Caco-2 (cell line): ENCODE measurements at places on chromosomes 6 and 20. TPM values are rescaled to one million over a fixed set of nuclear protein-coding genes. Genes with fewer than 3 reads are reported as not detected.

GRCh38 chr6:129073691-129074395 is 190.9 kb downstream of the LAMA2 start:
- DNase-seq, result no peak

LPA gene
- total RNA-seq, result not detected in 2 replicates

GRCh38 chr6:149899486-149899885 is 1.6 kb upstream of the RAET1E start:
- no peak for DNase-seq

GRCh38 chr20:59165891-59166709 is 2.5 kb downstream of the ZNF831 start:
- DNase-seq, result no peak

SLC17A3 gene
- total RNA-seq, result not detected in 2 replicates

HLA-DMA gene
- total RNA-seq, result 1.6 and 2.1 TPM in 2 replicates

DNA sequence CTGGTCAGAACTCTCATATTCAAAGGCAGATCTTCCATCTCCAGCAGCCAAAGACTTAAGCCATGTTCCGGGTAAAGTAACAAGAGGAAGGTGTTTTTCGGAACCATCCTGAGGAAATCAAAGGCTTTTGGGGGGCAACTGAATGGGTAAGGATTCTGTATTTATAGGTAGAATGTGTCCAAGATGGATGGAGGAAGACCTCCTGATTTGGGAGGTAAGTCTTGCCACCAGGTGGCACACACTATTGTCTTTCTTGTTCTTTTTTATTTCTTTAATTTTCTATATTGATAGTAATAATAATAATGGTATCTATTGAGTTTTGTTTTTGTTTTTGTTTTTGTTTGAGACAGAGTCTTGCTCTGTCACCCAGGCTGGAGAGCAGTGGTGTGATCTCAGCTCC is 53.0 kb upstream of the UBR2 start:
- no peak for DNase-seq

DNA sequence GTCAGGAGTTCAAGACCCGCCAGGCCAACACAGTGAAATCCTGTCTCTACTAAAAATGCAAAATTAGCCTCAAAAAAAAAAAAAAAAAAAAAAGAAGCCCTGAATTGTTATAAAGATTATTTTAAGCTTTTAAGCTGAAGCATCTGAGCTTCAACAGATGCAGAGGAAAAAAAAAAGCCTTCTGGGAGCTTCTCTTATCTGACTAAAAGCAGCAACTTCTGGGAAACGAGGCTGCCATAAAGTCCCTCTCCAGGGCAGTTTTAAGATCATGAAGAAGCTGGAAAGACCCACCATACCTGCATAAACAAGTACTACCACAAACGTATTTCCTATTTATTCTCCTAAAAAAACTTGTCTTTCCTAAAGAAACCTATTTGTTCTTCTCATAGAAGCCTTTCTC is 3.6 kb downstream of the SERINC3 start:
- no peak for DNase-seq

GRCh38 chr6:56756791-56757587 is 114.3 kb upstream of the DST start:
- DNase-seq, result no peak

HTR1E gene
- not detected in 2 replicates for total RNA-seq

- no peak for DNase-seq
Measured at GRCh38 chr6:137223370-137224131, 4.4 kb upstream of the IFNGR1 start.

GRCh38 chr20:59013031-59013951 is 5.9 kb upstream of the TUBB1 start:
- no peak for DNase-seq

- DNase-seq, result no peak
Measured at GRCh38 chr20:21302664-21303060, 469 bp upstream of the XRN2 start.

OPN5 gene
- not detected in 2 replicates for total RNA-seq

- no peak for DNase-seq
Measured at GRCh38 chr6:97437087-97437486, 154.1 kb upstream of the MMS22L start.

- DNase-seq, result no peak
Measured at GRCh38 chr20:10388597-10388996, 45.4 kb downstream of the MKKS start.

- DNase-seq, result peak; percentile 25
Measured at GRCh38 chr20:41446456-41446855, 79.8 kb upstream of the EMILIN3 start.

ROS1 gene
- 0.16 TPM in 1 of 2 replicates, not detected in the other for total RNA-seq

- DNase-seq, result no peak
Measured at GRCh38 chr20:34829191-34829590, 3.7 kb upstream of the NCOA6 start.

SLCO4A1 gene
- total RNA-seq, result 18.7 and 23.6 TPM in 2 replicates

DNA sequence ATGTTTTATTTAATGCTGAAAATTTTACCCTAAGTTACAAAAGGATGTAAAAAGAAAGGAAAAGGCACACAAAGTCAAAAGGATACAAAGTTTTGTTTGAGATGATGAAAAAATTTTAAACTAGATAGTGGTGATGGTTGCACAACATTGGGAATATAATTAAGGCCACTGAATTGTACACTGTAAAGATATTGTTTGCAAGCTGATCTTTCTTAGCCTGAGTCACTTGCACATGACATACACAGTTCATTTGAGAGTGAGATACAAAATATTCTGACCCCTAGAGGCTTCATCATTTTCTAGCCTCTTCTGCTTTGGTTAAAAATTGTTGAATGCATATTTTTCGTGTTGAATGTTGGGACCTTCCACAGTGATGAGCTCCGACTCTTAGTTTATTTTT is 462.6 kb downstream of the HDGFL1 start:
- no peak for DNase-seq

GRCh38 chr6:45265246-45265645 is 62.9 kb upstream of the RUNX2 start:
- DNase-seq, result no peak

CD24 gene
- total RNA-seq, result 81.7 and 92.2 TPM in 2 replicates

DNA sequence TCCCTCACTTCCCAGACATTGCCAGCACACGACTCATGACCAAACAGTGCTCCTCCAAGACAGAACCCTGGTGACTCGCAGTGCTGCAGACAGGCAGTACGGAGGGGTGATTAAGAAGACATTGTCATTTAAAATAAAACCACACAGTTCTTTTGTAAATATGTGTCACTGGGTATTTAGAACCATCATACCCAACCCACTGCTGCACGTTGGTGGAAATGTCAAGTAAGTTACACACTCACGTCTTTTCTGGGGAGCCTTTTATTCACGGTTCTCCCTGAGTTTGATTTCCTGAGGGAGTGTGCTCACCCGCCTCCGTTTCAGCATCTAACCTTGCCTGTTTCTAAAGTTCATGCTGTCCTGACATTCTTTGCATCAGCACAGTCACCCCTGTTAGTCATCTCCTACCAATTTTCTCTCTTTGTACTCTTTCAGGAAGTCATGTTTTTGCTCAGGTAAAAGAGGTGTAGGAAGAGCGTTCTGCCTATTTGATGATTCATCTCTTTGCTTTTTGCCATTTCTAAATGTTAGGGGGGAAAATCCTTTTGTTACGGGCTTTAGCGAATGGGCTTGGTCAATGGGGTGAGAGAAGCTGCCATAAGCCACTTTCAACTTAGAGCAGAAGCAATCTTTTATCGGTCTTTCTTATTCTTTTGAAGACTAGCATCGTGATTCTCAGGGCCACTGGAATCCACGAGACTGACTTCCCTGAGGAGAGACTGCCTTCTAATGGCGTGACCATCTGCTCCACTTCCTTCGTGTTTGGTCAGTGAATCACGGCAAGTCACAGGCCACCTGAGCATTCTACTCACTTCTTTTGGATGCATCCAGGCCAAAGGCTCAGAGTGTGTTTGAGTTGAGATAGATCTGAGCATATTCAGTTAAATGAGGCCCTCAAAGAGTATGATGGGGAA is 512.8 kb upstream of the JARID2 start:
- no peak for DNase-seq

GRCh38 chr20:11769825-11770224 is 147.9 kb upstream of the BTBD3 start:
- DNase-seq, result no peak

DNA sequence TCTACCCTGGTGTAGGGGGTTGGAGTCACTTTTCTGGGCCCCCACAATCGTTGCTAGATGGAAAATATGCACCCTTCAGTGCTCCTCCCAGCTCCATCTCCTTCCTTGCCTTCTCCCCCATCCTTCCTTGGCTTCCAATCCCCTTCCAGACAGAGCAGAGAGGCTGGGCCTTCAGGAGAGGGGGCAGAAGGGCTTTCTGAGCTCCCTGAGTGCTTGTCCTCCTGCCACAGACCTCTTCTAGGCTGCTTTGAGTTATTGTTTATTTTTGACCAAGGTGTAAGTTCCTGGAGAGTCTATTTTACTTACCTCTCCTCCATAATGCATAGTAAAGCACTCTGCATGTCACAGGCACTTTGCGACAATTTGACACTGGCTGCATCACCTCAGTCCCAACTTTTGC is 96.4 kb upstream of the CNKSR3 start:
- no peak for DNase-seq

KCNG1 gene
- 1.3 and 1.5 TPM in 2 replicates for total RNA-seq

SIRPA gene
- 31.6 and 33.3 TPM in 2 replicates for total RNA-seq

DNA sequence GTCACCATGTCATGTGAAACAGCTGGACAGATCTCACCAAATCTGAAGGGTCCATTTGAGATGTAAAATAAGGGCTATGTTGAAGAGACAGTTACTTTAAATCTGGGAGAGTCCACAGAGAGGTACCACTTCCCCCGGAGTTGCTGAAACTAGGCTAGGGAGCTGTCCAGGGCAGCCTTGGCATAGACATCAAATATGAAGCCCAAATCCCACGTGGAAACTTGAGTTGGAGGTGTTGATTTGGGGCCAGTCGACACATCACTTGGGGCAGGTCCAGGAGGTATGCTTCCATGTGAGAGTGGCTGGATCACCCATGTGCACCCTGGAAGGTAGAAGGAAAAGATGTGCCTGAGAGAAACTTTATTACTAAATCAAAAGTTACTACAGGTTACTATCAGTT is 12.0 kb upstream of the SERPINB9 start:
- DNase-seq, result no peak

WTAP gene
- total RNA-seq, result 109 and 114 TPM in 2 replicates

GRCh38 chr20:1718604-1719384 is 61.2 kb upstream of the SIRPG start:
- no peak for DNase-seq

GRCh38 chr6:55445648-55446204 is 118.5 kb downstream of the GFRAL start:
- DNase-seq, result peak; percentile 11

GRCh38 chr6:124056407-124057334 is 253.0 kb downstream of the NKAIN2 start:
- DNase-seq, result no peak

- DNase-seq, result no peak
Measured at GRCh38 chr20:45919542-45920399, 7.8 kb upstream of the PLTP start.

GRCh38 chr6:166747644-166748595 is 120.9 kb upstream of the RPS6KA2 start:
- DNase-seq, result no peak
